ENCODE measurements at places on chromosomes 1 and 21. TPM values are rescaled to one million over a fixed set of nuclear protein-coding genes. Genes with fewer than 3 reads are reported as not detected.

Gene LAD1
- not detected for total RNA-seq

Gene IRF6
- not detected for total RNA-seq

Gene SLAMF1
- total RNA-seq = 114 TPM

Gene CBR1
- total RNA-seq = 60.0 TPM

Gene GUK1
- total RNA-seq = 222 TPM

Gene BATF3
- 100.0 TPM for total RNA-seq

Gene DNAH14
- total RNA-seq = 0.57 TPM

Gene SYCP1
- not detected for total RNA-seq

Gene RAB25
- total RNA-seq = not detected

Gene DRAXIN
- not detected for total RNA-seq

Gene FASLG
- total RNA-seq = 55.9 TPM

Gene EPHA8
- total RNA-seq = not detected

Gene PSMB2
- total RNA-seq = 133 TPM

Gene PDE9A
- total RNA-seq = 13.1 TPM

Gene AKR1A1
- 193 TPM for total RNA-seq

Gene LCE2A
- total RNA-seq = not detected

Gene TNFRSF14
- 209 TPM for total RNA-seq

Gene C1orf21
- 2.5 TPM for total RNA-seq

Gene SYTL1
- 29.7 TPM for total RNA-seq

Gene KRTAP10-9
- not detected for total RNA-seq

Gene C1QTNF12
- 2.8 TPM for total RNA-seq

Gene UQCRH
- 306 TPM for total RNA-seq

Gene FMO3
- not detected for total RNA-seq

Gene MCOLN3
- total RNA-seq = 0.66 TPM

Gene TNFRSF8
- 35.1 TPM for total RNA-seq

Gene SIK1
- 12.5 TPM for total RNA-seq

Gene C1QA
- not detected for total RNA-seq

All from activated CD4-positive, alpha-beta T cell treated with anti-CD3 and anti-CD28 coated beads, Interleukin-2, amount 10 ng/mL, durations not matched to agents 24 days and 14 days (primary cell).